Neural progenitor cell (in vitro differentiated cells): ENCODE measurements at places on chromosomes 1 and 21.

GRCh38 chr1:214066936-214067335, 79.2 kb downstream of the PROX1 start:
- H3K27ac ChIP-seq = no peak overlapping the region
- DNase-seq = no peak
- H3K36me3 ChIP-seq = no peaks in the 10 kb centered on the region
- H3K27me3 ChIP-seq = no peaks in the 10 kb centered on the region
- H3K4me1 ChIP-seq = no peaks in the 10 kb centered on the region

- no peaks in the 10 kb centered on the region for H3K36me3 ChIP-seq
- no peak overlapping the region for H3K4me3 ChIP-seq
- no peak overlapping the region for H3K27ac ChIP-seq
- peaks cover 9% of the 10 kb centered on the region for H3K4me1 ChIP-seq
These were observed 16.0 kb upstream of the ID3 start for GRCh38 chr1:23575226-23575810.

DNA sequence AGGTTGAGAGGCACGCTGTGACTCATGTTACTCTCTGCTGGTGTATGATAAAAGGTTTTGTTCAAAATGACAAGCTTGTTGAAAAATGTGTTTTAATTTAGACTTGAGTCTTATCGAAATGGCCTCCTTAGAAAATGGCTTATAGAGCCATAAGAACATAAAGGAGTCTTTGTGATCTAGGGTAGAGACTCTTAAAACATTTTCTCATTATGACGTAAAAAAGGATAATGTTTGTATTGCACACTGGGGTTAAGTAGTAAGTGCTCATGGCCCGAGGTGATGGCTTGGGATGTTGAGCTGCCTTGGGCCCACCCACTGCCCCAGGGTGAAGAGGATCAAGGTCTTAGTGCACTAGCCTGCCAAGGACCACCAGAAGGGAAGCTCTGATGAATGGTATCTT, 117.4 kb downstream of the DISC1 start:
- H3K36me3 ChIP-seq = no peaks in the 10 kb centered on the region
- DNase-seq = no peak
- no peak overlapping the region for H3K4me3 ChIP-seq
- H3K4me1 ChIP-seq = no peaks in the 10 kb centered on the region
- H3K27me3 ChIP-seq = no peaks in the 10 kb centered on the region
- H3K27ac ChIP-seq = no peak overlapping the region

DNA sequence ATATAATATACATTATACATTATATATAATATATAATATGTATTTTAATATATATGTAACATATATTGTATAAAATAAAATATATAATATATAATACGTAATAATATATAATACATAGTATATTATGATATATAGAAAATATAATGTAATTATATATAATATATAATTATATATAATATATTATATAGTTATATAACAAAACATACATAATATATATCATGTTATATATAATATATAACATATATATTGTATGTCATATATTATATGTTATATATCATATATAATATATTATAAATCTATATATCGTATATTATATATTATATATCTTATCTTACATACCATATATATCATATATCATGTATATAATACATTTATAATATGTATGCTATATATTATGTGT, 248.2 kb upstream of the TPTE start:
- no peak overlapping the region for H3K27ac ChIP-seq
- H3K27me3 ChIP-seq = no peaks in the 10 kb centered on the region
- DNase-seq = no peak
- peaks cover 6% of the 10 kb centered on the region for H3K36me3 ChIP-seq
- H3K4me1 ChIP-seq = no peaks in the 10 kb centered on the region

GRCh38 chr1:67945733-67946374, 104.6 kb downstream of the DIRAS3 start:
- no peak overlapping the region for H3K27ac ChIP-seq
- DNase-seq = no peak
- no peaks in the 10 kb centered on the region for H3K27me3 ChIP-seq
- H3K4me1 ChIP-seq = peaks cover 22% of the 10 kb centered on the region
- H3K4me3 ChIP-seq = no peak overlapping the region

DNA sequence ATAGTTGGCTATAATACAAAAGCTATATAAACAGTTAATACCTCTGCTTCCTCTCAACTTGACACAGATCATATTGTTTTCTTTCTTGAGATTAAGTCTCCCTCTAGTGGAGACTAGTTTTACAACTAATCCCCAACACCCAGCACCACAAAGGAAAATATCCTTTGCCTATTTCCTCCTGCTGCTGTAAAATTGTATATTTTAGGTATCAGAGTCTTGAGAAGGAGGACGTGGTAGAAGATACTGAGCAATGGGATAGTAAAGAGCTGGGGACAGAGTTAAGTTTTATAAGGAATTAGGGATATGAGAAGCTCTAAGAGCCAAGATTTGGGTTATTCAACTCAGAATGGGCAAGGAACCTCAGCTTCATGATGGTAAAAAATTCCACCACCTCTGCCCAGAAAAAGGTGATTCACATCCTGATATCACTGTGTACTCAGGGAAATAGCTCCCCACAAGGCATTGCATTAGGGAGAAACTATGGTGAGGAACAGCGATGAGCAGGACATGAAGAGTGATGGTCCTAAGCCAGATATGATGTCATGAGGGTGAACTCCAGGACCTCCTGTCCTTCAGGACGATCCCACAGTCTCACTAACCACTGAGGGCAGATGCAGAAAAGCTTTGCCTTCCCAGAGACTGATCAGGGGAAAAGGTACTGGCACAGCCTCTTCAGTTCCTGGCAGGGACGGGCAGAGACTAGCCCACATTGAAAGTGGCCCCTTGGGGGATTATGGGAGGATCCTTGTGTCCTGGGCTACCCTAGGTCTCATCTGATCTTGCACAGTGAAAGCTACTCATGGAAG, 14.7 kb upstream of the CFAP126 start:
- no peaks in the 10 kb centered on the region for H3K4me1 ChIP-seq
- H3K36me3 ChIP-seq = no peaks in the 10 kb centered on the region
- no peak overlapping the region for H3K4me3 ChIP-seq
- no peaks in the 10 kb centered on the region for H3K27me3 ChIP-seq
- DNase-seq = peak; percentile 59

DNA sequence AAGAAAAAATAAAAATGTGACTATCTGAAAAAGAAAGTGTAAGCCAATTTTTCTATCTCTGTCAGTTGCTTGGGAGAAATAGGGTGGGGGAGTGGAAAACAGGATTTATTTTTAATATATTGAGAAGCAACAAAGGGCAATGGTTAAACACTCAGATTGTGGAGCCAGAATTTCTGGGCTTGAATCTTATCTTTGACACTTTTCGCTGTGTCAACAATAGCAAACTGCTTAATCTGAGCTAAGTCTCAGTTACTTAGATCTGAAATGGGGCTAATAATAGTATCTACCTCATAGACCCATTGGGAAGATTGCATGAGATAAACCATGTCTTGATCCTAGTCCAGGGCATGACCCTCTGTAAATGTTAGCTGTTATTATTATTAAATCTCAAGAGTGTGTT, 468.1 kb downstream of the ADGRL2 start:
- no peak for DNase-seq
- H3K36me3 ChIP-seq = no peaks in the 10 kb centered on the region
- no peaks in the 10 kb centered on the region for H3K4me1 ChIP-seq
- no peak overlapping the region for H3K4me3 ChIP-seq
- no peaks in the 10 kb centered on the region for H3K27me3 ChIP-seq
